Inflammatory macrophage treated with lipopolysaccharide for 1 hour (primary cell): ENCODE measurements at places on chromosomes 16 and 17.

DNA sequence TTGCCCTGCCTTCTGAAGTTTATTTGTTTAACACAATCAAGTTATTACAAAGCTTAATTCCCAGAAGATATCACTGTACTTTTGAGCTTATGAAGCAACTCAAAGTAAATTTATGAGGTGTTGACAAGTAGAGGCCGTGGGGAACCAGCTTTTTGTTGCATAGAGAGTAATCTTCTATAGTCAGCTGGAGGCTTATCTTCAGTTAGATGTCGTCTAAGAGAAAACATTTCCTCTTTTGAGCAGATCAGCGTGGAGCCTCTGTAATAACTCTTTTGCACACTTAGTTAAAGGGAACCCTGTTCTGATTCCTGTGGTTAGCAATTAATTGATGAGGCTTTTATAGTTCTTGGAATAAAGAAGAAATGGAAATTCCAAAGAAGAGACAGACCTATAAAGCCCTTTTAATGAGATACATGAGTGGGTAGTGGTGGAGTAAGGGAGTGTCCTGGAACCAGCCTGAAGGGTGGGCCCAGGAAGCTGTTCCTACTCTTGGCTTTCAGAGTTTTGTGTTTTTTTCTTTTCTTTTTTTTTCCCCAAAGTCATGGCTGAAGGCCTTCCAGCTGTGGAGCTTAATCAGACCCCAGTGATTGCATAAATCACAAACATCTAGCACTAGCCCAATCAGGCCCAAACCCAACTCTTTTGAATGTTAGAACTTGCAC is 28.9 kb upstream of the MAP3K14 start:
- peak; percentile 18 for DNase-seq

- DNase-seq, result peak; percentile 74
Observed at GRCh38 chr17:330993-331701, 21.5 kb downstream of the RPH3AL start.

DNA sequence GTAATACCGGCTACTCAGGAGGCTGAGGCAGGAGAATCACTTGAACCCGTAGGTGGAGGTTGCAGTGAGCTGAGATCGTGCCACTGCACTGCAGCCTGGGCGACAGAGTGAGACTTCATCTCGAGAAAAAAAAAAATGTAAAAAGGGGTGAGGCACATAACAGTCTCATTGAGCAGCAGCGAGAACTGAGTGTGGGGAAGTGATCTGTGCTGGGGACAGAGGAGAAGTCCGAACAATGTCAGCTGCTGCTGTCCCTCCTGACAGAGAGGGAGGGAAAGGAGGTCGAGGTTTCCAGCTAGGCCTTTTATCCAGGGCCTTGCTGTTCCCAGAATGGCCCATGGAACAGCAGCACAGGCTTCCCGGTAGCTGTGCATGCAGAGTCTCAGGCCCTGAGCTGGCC is 14.0 kb downstream of the C16orf74 start:
- peak; percentile 14 for DNase-seq

DNA sequence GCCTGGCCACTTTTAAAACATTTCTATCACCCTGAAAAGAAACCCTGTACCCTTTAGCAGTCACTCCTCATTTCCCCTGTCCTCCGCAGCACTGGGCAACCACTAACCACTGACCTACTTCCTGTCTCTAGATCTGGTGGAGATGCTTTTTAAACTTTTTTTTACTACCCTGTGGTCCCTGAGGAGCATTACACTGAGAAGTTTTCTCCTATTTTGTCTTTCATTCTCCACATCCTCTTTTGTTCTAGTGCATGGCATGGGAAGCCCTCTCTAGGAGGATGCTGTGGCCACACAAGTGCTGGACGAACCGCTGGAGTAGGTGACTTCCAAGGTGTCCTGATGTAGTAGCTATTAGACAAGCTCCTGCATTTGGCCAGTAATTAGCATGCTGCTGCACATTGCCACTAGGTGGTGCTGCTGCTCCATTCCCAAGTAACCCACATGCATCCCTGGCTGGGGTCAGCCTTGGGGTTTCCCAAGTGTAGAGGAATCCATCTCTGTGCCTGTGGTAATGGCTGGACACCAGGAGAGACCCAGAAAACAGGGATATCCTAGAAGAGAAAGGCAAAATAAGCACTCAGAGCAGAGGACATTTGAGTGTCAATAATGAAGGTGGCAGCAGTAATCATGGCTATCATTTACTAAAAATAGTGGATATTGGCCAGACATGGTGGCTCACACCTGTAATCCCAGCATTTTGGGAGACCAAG is 143.8 kb upstream of the CRHR1 start:
- DNase-seq, result peak; percentile 84

- DNase-seq, result peak; percentile 63
Observed at GRCh38 chr16:23863511-23864422, 28.0 kb downstream of the PRKCB start.

- no peak for DNase-seq
Observed at GRCh38 chr17:36808180-36808661, 129.1 kb upstream of the LHX1 start.

- DNase-seq, result peak; percentile 53
Observed at GRCh38 chr16:3461151-3461550, 17.7 kb downstream of the NAA60 start.

GRCh38 chr16:1163567-1164055 is 10.7 kb downstream of the CACNA1H start:
- no peak for DNase-seq

DNA sequence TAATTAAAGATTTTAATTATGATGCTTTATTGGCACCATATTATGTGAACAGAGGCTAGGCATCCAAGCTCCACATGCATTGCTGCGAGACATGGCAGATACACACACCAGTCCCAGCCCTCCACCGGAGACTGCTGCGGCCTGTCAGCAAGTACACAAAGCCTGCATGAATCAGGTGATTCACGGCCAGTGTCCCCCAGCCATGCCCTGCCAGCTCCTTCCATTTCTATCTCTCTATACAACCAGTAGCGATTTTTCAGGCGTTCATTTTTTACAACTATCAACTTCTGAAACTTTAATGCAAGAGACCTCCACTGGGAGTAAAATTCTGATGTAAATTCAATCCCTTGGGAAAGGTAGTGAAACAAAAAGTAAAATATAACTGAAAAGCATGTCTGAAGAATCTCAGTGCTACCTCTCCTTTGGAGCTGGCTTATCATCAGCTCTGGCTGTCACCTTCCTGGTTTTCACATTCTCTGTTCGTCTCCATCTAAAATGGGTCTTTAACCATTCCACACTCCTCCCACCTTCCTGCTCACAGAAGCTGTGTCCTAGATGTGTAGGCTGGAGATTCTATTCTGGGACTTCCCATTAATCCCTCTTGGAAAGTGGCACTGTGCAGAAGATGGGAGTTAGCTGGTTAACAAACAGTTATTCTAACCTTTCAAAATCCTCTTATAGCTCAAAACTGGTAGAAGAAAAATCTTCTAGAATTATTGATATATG is 32.2 kb downstream of the HS3ST3A1 start:
- DNase-seq, result no peak

DNA sequence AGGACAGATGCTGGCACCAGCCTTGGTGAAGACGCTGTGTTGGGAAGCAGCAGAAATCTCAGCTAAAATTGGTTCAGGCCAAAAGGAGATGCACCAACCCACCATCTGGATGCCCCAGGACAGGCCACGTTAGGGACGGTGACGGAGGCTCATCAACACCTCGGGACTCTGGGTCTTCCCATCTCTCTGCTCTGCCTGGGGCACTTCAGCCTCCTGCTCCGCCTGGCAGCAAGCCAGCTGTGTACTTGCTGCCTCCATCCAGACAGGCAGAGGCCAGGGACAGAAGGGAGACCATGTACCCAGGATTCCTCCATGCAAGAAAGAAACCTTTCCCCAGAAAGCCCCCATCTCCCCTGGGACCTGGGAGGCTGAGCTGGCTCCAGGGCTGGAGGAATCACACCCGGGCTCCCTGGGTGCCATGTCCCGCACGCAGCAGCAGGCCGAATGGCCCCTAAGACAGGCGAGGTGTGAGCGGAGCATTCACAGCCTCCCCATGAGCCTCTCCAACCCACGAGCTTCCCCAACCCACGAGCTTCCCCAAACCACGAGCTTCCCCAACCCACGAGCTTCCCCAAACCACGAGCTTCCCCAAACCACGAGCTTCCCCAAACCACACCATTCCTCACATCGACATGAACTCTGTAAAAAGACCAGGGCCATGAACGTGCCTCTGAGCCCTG is 274.5 kb downstream of the C16orf95 start:
- DNase-seq, result peak; percentile 15

DNA sequence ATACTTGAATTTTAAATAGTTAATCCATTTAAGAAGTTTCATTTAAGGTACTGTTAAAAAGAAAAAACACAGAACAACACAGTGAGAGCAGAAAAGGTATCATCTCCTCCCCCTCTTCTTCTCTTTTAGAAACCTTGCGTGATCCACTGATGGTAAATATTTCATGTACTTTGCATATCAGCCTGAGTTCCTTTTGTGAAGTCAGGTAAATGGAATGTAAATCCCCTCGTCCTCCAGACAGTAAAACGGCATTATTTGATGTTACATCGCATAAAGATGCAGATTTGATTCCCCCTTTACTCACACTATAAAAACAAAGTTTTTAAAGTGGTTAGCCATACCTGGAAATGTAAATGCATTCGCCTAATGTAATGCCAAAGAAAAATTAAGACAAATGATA is 234.4 kb downstream of the WWOX start:
- no peak for DNase-seq

GRCh38 chr17:79930062-79930876 is 91.0 kb upstream of the CBX4 start:
- DNase-seq, result no peak

GRCh38 chr17:44071772-44072171 is 1.2 kb downstream of the G6PC3 start:
- DNase-seq, result peak; percentile 9
